ENCODE measurements at places on chromosomes 16 and 17. TPM values are rescaled to one million over a fixed set of nuclear protein-coding genes. Genes with fewer than 3 reads are reported as not detected.

- peak; percentile 84 for DNase-seq
Observed at GRCh38 chr17:50026837-50027171, 29.1 kb upstream of the ITGA3 start.

DNA sequence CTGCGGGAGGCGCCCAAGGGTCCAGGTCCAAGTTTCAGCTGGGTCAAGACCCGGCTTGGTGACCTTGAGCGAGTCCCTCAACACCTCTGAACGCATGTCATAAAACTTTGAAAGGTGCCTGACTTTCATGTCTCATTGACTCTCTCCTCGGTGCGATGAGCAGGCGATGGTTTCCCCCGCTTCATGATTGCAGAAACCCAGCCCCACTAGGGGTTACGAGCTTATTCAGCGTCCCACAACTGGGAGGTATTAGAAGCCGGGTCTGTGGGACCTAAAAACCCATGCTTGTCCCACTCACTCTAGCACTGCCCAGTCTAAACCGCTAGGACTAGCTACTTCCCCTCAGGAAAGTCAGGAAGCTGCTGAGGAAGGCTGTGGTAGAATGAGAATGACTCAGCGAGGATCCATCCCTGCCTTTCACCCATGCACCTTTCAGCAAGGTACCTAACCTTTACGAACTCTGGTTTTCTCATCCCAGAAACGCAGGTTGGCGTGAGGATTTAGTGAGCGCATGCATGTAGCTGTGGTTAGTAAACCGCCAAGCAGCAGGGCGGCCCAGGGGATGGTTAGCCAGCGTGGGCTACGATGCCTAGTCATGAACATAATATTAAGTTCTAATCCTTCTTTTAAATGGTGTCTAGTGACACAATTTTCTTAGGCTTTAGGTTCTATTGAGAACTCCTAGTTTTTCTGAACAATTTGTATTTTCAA is 26.2 kb upstream of the RFFL start:
- DNase-seq: peak; percentile 78

DNA sequence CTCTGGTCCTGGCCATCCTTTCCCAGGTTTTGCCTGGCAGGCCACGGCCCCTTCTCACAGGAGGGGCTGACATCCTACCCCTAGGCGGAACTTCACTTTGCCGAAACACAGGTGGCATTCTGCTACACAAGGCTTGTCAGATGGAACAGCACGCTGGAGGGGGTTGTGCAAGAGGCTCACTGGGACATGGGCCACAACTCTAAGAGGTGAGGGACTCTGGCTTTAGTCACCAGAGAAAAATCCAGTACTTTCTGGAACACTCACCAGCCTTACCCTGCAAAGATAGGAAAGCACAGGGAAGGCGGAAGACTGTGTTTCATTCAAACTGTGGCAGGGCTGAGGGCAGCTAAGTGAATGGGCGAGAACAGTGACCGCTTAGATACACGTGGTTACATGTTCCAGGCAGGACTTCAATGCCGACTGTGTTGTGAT is 18.3 kb downstream of the CDC42EP4 start:
- DNase-seq: peak; percentile 91

DNA sequence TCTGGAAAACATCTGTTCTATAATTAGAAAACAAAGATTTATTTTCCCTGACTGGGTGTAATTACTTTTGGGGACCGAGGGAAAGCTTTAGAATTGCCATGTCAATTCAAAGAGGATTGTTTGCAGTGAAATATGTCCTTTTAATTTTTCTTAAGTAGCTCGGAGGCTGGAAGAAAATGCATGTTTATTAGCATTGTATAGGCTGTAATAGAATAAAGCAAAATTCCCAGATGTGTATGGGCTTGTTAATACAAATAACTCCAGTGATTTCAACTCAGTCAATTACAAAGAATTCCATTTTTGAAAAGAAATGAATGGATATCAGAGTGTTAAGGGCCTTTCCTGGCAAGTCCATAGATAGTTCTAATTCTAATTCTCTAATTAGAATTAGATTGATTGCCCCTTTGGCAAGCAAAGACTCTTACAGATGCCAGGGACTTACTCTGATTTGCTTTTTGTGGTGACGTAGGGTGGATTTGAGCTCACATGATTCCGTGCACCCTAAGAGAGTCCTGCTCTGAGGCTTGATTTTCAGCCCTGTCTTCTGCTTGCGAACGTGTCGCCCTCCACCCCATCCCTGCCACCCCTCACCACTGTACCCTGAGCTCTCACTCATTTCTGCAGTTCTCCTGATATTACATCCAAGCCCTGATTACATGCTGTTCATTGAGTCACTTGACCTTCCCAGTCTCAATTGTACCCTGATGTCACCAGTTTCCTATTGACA is 70.0 kb upstream of the FAM20A start:
- DNase-seq: no peak

C16orf89 gene
- polyA plus RNA-seq: not detected

GPRC5C gene
- polyA plus RNA-seq: 9.2 TPM

ITGA3 gene
- polyA plus RNA-seq: 1,026 TPM

- DNase-seq: no peak
Observed at GRCh38 chr16:75732871-75733270, 6.6 kb upstream of the CPHXL start.

DNA sequence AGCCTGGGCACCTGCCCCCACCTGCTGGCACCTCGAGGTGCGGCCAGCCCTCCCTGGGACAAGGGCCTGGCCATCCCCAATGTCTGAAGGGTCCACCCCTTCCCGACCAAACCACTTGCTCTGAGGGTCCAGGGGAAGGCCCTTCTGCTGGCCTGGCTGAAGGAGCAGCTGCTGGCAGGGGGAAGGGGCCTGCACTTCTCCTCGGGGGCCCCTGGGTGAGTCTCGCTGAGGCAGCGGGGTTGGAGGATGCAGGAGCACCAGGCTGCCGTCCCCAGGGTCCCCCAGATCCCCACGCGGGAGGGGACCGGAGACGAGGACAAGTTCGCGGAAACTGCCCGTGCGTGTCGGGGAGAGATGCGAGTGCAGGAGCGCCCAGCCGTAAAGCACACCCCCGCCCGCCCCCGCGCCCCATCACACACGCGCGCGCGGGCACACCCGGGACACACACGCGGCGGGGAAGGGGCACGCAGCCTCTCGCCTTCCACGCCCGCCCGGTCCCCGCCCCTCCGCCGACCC is 725 bp upstream of the CACNA1H start:
- no peak for DNase-seq

- no peak for DNase-seq
Observed at GRCh38 chr16:71794943-71795342, 13.7 kb downstream of the AP1G1 start.

- DNase-seq: no peak
Observed at GRCh38 chr16:88365244-88365865, 17.4 kb upstream of the ZNF469 start.

MYOCD gene
- polyA plus RNA-seq: not detected
